ENCODE measurements at places on chromosomes 3 and 15.

DNA sequence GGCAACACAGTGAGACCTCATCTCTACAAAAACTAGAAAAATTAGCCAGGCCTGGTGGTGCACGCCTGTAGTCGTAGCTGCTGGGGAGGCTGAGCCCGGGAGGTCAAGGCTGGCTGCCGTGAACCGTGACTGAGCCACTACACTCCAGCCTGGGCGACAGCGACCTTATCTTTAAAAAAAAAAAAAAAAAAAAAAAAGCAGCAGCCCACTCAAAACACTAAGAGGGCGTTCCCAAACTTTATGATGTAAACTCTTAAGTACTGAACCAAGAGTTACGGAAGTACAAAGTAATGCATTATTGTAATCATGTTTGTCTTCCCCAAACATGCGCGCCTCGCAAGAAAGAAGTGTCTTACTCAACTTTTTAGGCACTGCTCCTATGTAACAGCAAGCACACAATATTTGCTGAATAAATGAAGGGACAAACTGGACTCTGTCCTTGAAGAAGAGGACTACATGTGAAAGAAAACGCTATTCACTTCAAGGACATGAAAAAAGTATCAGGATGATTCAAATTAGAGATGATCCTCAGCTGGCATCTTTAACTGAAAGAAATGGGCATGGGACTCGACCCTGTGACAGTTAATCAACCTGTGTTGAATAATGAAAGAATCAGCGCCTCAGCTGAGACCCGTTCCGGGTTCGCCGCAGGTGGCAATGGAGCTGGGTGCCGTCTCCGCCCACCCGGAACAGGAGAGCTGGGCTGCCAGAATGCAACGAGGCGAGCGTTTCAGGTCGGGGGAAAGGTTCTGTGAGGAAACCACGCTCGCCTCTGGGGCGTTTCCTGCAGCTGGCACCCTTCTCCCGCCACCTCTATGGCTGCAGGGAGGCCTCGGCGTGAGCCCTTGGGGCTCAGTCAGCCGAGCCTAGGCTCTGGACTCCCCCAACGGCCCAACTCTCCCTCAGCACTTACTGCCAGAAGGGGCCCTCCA, 718 bp downstream of the SPG11 start:
- no peaks in the 10 kb centered on the region for H3K36me3 ChIP-seq
- H3K27me3 ChIP-seq, result no peaks in the 10 kb centered on the region
- H3K27ac ChIP-seq, result peak overlapping the region; percentile 99
- H3K4me3 ChIP-seq, result peak overlapping the region; percentile 94
- peaks cover 21% of the 10 kb centered on the region for H3K4me1 ChIP-seq

DNA sequence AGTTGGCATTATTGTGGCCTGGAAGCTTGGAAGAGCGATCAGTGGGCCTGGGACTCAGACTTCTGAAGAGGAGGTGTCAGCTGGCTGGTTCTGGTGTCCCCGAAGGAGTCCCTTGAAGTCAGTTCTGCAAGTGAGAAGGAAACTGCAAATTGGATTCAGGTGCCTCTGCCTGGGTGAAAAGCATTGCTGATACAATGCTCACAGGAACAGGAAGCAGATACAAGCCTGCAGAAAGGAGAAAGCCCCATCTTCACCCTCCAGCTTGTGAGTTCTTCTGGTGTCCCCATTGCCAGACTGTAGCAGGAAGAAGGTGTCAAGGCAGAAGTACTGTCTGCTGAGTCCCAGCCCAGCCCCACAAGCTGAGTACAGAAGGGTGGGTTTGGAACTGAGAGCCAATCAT, 271.3 kb downstream of the PLOD2 start:
- no peaks in the 10 kb centered on the region for H3K36me3 ChIP-seq
- no peaks in the 10 kb centered on the region for H3K27me3 ChIP-seq
- H3K4me1 ChIP-seq, result no peaks in the 10 kb centered on the region
- no peak overlapping the region for H3K4me3 ChIP-seq

DNA sequence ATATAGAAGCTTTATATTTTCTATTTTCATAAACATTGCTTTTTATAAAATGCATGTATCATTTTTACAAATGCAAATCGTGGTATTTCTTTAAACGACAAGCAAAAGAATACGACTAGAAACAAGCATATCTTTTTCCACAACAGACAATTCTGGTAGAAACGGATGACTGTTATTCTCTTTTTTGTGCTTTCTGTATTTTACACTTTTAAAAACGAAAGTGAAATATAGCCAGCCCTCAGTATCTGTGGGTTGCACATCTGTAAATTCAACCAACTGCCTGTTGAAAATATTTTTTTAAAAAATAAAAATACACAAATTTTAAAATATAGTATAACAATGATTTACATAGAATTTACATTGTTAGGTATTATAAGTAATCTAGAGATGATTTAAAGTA, 61.3 kb downstream of the PRTG start:
- H3K27ac ChIP-seq, result no peak overlapping the region
- no peaks in the 10 kb centered on the region for H3K27me3 ChIP-seq
- no peak for DNase-seq
- no peak overlapping the region for H3K4me3 ChIP-seq
- no peaks in the 10 kb centered on the region for H3K4me1 ChIP-seq

DNA sequence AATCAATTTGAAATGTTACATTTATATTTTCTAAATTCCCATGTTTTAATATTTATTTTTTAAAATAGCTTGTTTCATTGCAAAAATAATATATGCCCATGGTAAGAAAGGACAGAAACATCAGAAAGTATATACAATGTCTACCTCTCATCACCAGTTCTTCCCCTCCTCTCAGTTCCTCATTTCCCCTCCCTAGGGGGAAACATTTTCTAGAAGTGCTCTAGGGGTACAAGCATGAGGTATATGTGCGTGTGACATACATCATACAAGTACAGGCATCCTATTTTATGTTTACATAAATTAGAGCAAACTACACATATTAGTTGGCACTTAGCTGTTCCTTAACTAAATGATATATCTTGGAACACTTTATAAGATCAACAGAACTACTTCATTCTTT, 189.3 kb upstream of the VEPH1 start:
- no peaks in the 10 kb centered on the region for H3K27me3 ChIP-seq
- no peak overlapping the region for H3K27ac ChIP-seq
- H3K4me1 ChIP-seq, result no peaks in the 10 kb centered on the region

- H3K27ac ChIP-seq, result no peak overlapping the region
- no peak overlapping the region for H3K4me3 ChIP-seq
- H3K4me1 ChIP-seq, result peaks cover 24% of the 10 kb centered on the region
- no peaks in the 10 kb centered on the region for H3K27me3 ChIP-seq
- H3K36me3 ChIP-seq, result no peaks in the 10 kb centered on the region
Measured at GRCh38 chr3:12895391-12896062, 54.2 kb upstream of the RPL32 start.

DNA sequence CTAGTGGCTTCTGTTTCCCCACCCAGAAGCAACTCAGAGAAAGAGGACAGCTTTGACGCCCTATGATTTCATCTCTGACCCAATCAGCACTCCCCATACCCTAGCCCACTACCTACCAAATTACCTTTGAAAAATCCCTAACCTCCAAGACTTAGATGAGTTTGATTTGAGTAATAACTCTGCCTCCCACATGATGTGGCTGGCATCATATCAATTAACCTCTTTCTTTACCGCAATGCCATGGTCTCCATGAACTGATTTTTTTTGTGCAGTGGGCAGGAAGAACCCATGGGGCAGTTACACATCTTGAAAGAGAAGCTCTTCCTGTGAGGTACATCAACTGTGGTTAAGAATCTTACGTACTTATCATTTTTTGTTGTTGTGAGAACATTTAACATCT, 25.5 kb upstream of the APOD start:
- H3K27ac ChIP-seq, result no peak overlapping the region
- H3K36me3 ChIP-seq, result no peaks in the 10 kb centered on the region
- no peak overlapping the region for H3K4me3 ChIP-seq
- no peaks in the 10 kb centered on the region for H3K4me1 ChIP-seq

DNA sequence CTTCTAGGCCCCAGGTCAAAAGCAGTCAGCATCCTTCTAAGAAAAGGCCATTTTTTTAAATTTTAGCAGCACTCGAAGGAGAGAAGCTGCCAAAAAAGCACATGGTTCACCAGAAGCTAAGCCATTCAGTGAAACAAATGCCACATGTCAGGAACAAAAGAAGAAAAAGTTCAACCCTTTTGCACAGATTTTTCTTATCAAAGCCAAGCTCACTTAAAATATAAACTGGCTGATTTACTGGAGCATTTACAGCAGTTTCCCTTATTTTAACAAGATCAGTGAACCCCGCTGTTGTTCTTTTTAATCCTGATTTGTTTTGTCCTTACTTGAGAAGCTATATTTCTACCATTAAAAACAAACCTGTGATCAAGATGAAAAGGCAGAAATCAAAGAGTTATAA, 46.5 kb upstream of the SYNPR start:
- no peak overlapping the region for H3K4me3 ChIP-seq
- no peak overlapping the region for H3K27ac ChIP-seq
- H3K27me3 ChIP-seq, result no peaks in the 10 kb centered on the region

DNA sequence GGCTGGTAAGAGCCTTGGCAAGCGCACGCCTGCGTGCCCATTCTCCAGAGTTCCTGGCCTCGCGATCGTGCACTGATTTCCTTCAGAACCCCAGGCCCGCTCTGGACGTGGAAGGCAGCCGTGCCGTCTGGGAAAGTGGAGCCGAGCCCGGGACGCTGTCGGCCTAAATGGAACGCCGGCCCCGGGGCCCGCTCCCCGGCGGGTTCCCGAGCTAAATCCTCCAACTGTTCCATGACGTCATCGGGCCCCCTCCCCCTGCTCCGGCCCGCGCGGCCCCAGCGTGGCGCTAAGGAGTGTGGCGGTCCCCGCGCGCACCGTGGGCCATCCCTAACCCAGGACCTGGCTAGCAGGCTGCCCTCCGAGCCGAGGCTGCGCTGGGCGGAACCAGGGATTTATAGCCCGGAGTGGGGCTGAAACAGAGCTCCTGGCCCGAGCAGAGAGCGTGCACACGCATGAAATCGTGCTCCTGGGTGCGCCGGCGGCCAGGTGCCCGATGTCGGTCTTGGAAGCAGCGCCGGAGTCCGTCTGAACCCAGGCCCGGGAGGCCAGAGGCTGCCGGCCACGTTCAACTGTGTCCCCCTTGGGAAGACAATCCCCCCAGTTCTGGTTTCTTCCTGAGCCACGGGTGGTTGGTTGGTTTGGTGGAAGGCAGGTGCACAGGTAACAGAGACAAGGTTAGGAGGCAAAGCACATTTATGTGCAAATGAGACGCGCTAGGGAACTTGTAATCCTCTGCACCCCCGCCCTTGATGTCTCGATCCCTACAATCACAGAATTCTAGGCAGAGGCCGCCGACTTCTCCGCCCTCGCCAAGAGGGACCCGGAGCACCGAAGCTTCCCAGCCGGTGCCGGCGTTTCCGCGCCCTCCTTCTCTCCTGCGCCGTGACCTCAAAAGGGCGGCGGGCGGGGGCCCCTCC, 84.9 kb upstream of the ETV5 start:
- no peak for DNase-seq
- no peaks in the 10 kb centered on the region for H3K4me1 ChIP-seq
- H3K27ac ChIP-seq, result no peak overlapping the region
- peaks cover 10% of the 10 kb centered on the region for H3K27me3 ChIP-seq

DNA sequence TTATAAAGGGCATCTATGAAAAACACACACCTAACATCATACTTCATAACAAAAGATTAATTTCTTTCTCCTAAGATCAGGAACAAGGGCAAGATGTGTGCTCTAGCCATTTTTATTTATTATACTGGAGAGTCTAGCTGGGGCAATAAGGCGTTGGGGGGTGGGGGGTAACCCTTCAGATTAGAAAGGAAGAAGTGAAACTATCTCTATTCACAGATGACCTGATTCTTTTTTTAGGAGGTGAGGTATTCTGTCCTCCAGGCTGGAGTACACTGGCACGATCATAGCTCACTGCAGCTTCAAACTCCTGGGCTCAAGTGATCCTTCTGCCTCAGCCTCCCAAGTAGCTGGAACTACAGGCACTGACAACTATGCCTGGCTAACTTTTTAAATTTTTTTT, 89.5 kb upstream of the MANF start:
- no peaks in the 10 kb centered on the region for H3K36me3 ChIP-seq
- H3K4me1 ChIP-seq, result no peaks in the 10 kb centered on the region
- no peak for DNase-seq

GRCh38 chr3:187914231-187914630, 169.0 kb upstream of the BCL6 start:
- H3K27ac ChIP-seq, result peak overlapping the region; percentile 80
- no peaks in the 10 kb centered on the region for H3K36me3 ChIP-seq
- H3K4me3 ChIP-seq, result no peak overlapping the region
- peak; percentile 79 for DNase-seq
- H3K4me1 ChIP-seq, result peaks cover 59% of the 10 kb centered on the region
- H3K27me3 ChIP-seq, result no peaks in the 10 kb centered on the region
